ENCODE measurements at places on chromosomes 6 and 20.

DNA sequence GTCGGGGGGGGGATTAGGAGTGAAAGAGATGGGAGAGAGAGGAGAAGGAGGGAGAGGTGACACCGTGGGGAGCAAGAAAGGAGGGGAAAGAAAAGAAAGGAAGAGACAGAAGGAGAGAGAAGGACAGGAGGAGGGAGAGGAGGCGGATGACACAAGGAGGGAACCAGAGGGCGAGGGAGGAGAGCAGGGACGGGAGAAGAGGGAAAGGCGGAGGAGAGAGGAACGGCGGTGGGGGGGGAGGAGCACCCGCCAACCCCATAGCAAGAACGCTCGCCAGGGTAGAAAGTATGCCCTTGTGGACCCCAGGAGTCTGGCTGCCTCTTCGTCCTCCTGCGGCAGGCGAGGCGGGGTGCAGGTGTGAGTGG is 4.5 kb upstream of the INSM1 start:
- DNase-seq = no peak

- DNase-seq = no peak
Measured at GRCh38 chr6:167111597-167111996, 11.3 kb upstream of the CCR6 start.

DNA sequence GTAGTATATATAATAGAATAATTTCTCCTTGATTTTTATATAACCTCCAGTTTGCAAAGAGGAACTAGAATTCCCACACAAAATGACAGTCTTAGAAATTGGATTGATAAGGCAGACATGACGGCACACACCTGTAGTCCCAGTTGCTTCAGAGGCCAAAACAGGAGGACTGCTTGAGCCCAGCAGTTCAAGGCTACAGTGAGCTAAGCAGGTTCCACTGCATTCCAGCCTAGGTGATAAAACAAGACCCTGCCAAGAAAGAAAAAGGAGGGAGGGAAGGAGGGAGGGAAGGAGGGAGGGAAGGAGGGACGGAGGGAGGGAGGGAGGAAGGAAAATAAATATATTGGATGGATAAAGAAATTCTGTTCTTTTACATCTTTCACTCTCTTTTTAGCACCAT is 77.6 kb upstream of the SASH1 start:
- DNase-seq = no peak

DNA sequence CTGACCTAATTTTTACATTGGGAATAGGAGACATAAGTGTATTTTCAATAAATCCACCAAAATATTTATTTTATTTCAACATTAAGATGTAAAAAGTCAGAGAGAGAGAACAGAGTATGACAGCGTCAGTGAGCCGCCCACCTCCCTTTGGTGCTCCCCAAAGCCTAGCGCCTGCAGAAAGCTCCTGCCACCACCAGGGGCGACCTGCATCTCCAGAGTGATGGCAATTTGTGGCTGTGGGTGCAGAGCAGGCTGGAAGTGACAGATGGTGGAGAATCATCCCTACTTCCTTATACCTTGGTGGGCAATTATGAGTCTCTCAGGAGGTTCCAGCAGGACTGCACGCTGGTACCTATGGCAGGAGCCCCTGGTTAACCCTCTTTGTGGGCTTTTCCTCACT is 87.3 kb downstream of the PTPRT start:
- no peak for DNase-seq

- DNase-seq = no peak
Measured at GRCh38 chr20:5357946-5358345, 41.2 kb upstream of the PROKR2 start.

DNA sequence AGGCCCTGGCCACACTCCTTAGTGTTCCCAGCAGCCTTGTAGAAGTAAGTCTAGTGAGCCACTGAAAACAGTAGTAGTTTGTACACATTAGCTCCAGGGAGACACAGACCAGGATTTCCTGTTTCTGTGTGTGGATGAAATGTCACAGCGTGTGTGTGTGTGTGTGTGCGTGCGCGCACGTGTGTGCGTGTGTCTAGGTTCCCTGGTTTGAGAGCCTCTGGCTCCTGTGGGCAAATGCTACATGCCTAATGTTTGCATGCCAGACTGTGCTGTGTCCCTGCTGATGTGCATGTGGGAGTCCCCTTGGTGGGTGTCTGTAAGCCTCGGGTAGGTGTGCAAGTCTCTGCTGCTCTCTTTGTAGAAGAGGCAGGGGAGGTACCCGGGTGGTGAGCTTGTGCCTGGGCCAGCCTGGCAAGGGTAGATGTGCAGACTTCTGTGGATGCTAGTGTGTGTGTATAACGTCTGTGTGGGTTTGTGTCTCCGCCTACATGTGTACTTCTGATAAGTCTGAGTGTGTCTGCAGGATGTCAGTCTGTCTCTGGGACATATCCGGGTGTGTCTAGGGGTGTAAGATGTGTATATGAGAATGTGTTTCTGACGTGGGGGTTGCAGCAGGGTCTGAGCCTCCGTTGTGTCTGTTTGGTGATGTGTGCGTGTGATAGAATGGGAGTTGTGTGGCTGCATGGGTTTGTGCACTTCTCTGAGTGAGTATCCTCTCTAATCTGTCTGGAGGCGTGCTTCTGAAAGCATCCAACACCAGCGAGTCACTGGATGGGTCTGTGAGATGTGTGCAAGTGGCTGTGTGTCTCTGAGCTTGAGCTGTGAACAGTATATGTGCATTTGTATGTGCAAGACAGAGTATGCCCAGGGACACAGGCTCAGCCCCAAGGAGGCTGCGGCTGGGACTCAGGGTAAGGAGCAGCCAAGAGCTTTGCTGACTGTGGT is 19.0 kb upstream of the TLDC2 start:
- peak; percentile 18 for DNase-seq

Measured in GF-D8 (cell line).